ENCODE measurements at places on chromosomes 2 and 18.

GRCh38 chr18:59996370-59996966, 96.7 kb downstream of the PMAIP1 start:
- no peak for DNase-seq

GRCh38 chr2:128631698-128632500, 313.2 kb upstream of the HS6ST1 start:
- no peak for DNase-seq

- no peak for DNase-seq
Measured at GRCh38 chr18:52220062-52220591, 119.9 kb upstream of the DCC start.

DNA sequence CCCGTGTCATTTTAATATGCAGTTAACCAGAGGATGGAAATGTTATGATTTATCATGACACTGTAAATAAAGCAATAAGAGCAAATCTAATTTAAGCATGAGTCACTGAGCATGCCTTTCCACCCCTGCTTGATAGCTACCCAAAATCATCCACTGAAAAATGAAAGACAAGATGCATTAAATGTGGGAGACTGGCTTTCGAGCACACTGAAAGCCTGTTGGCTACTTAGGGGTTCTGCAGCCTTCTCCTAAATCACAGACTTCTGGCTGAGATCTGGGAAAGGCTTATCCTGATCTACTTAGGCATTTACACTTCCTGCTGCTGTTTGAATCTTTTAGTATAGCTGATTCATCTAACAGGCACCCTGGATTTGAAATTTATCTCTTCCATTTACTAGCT, 778.3 kb upstream of the CDH7 start:
- DNase-seq = no peak

GRCh38 chr18:53952700-53953099, 271.8 kb downstream of the MBD2 start:
- DNase-seq = no peak

DNA sequence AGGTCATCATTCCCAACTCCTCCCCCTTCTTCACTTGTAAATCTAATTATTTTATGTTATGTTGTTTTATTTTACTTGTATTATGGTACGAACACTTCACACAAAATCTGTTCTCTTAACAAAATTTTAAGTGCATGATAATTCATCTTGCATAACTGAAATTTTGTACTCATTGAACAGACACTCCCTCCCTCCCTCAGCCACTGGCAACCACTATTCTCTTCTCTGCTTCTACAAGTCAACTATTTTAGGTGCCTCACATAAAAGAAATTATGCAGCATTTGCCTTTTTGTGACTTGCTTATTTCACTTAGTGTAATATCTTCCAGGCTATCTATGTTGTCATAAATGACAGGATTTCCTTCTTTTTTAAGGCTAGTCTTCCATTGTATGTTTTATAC, 30.4 kb upstream of the OSBPL6 start:
- DNase-seq = no peak

GRCh38 chr2:120204945-120205670, 18.1 kb downstream of the TMEM185B start:
- DNase-seq = no peak

- no peak for DNase-seq
Measured at GRCh38 chr2:120538691-120539423, 192.9 kb downstream of the INHBB start.

DNA sequence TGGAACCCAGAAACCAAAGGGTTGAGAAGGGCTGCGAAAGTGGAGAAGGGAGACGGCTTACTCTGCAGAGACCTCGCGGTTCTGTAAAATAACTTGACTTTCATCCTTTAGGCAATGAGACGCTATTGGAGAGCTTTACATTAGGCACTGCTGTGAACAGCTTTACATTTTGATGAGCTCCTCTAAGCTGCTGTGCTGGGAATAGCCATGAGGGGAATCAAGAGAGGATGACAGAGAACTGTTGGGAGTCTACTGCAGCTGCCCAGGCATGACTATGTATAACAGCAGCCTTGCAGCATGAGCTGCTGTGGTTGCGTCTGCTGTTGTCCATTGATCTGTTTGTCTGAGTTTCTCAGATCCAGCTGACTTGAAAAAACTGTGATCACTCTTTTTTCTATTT, 310.8 kb upstream of the MAP2 start:
- DNase-seq = no peak

DNA sequence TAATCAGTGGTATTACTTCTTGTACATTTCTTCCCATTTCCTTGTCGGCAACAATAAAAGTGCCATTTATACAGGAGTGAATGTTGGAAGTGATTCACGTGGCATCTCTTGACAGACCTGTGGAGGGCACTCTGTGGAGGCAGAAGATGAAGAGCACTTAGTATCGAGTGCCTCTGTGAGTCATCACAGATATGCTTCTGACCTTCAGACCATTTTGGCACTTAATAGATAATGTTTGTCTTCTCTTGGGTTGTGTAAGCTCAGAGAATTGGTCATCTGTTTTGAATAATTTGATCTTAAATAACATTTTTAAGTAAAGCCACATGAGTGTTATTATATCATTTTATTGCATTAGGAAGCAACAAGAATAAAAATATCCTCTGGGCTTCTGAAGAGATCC, 305.5 kb downstream of the PTPRM start:
- DNase-seq = no peak

- no peak for DNase-seq
Measured at GRCh38 chr2:152395572-152395971, 60.6 kb downstream of the FMNL2 start.

GRCh38 chr2:146267093-146267492, 1577.7 kb upstream of the ACVR2A start:
- DNase-seq = no peak

GRCh38 chr18:2540575-2540974, 30.7 kb downstream of the METTL4 start:
- no peak for DNase-seq

- DNase-seq = no peak
Measured at GRCh38 chr2:37827455-37827854, 97.6 kb upstream of the RMDN2 start.

GRCh38 chr2:43146083-43146482, 80.3 kb downstream of the ZFP36L2 start:
- DNase-seq = no peak

- DNase-seq = no peak
Measured at GRCh38 chr2:86050301-86050700, 55.4 kb downstream of the POLR1A start.

DNA sequence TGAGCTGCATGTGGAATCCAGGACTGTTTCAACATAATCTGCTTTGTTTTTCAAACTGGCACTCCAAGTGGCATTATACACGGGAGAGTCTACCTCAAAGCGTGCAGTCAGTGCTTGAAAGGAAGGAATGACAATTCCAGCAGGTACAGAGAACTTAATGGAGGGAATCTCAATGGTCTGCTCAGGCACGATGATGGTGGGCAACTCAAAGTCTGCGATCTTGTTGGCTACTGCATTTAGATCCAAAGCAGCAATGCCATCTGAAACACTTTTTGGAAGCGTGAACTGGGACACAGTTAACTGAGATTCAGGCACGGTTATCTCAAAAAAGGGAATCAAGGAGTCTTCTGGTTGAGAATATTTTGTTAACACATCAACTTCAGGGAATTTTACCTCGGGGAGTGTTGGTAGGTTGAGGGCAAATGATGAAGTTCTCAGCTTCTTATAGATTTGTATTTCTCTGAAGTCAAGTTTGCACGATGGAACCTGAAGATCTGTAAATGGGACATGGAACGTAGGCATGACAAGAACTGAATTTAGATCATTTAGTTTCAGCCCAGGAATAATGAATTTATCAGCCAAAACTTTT, 38.7 kb downstream of the APOB start:
- DNase-seq = no peak

DNA sequence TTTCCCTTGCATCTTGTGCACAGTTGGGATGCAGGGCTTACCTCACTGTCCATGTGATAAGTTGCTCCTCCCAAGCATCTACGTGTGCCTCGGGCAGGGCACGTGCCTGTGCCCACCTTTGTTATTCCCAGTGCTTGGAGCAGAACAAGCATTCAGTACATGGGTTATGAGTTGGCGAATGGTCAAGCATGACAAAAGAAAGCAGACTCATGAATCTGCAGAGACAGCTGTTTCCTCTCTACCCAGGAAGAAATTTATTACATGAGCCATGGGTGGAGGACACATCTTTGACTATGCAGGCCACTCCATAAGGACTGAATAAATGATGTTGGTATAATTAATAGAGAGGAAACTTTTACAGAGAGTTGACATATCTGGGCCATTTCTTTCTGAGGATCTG, 127.8 kb downstream of the TPGS2 start:
- DNase-seq = no peak

DNA sequence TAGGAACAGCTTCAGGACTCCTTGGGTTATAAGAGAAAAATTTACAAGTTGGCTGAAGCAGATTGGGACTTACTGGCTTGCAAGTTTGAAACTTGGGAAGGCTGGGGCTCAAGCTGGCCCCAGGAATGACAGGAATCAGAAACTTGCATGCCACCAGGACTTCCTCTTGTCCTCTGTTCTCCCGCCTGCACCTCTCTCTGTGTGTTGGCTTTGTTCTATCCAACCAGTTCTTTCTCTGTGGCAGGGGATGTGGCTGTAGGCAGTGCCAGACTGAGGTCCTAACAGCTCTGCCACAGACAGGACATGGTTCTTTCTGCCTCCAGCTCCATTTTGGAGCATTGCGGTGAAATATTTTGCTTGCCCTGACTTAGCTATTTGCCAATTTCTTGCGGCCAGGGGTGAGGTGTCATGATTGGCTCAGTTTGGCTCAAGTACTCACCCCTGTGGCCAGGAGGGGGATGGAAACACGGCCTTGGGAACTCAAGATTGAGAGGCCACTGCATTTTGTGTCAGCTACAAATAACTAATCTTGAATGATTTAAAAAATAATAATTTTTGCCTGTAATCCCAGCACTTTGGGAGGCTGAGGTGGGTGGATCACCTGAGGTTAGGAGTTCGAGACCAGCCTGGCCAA, 48.9 kb downstream of the MEP1B start:
- no peak for DNase-seq

- no peak for DNase-seq
Measured at GRCh38 chr18:57819671-57820460, 16.8 kb upstream of the ATP8B1 start.

DNA sequence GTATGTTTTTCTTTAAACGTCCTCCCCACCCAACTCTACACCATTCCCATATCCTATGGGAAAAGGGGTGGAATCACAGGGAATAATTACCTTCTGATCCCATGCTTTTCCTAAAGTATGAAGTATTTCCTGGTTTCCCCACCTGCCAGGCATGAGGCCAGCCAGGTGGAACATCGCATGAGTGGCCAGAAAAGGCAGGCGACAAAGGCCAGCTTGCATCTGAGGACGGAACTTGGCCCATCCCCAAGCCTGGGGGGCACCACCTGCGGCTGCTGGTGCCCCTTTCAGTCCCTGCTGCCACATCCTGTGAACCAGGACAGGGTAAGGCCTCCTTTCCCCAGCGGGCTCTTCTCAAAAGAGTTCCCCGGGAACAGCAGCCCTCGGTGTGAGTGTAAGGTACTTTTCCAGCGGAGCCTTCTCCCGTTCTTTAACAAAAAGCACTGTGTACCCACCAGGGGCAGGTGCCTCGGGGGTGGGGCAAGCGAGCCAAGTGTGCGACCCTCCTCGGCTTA, 1.2 kb upstream of the ERFE start:
- DNase-seq = no peak

DNA sequence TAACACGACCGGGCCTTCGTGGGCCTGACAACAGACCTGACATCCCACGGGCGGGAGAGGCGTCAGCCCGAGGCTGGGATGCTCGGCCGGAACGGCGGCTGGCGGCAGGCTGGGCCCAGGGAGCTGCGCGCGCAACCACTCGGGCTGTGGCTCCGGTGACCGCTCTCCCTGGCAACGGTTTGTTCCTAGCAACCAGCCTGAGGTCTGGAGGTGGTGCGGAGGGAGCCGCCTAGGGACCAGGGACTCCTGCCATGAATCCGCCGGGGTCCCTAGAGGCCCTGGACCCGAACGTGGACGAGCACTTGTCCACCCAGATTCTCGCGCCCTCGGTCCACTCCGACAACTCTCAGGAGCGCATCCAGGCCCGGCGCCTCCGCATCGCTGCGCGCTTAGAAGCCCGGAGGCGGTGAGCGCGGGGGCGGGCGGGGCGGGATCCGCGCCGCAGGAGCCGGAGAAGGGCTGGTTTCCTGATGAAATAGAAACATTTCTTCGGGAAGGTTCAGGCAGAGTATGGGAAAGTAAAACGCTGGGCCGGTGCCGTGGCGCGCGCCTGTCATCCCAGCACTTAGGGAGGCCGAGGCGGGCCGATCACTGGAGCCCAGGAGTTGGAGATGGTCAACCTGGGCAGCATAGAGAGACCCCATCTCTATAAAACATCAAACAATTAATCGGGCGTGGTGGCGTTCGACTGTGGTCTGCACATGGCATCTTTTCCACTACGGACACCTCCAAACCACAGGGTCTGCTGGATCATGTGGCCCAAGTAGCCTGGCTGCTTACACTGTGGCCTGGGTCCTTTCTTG, at the start of gene DRC1:
Gene DRC1, plus strand, starts transcription at position 182 of the 803 bp plus-strand sequence. Its CDS starts 70 bp downstream, at position 252.
- no peak for DNase-seq

- DNase-seq = no peak
Measured at GRCh38 chr2:127986548-127987079, 41.2 kb downstream of the SAP130 start.

DNA sequence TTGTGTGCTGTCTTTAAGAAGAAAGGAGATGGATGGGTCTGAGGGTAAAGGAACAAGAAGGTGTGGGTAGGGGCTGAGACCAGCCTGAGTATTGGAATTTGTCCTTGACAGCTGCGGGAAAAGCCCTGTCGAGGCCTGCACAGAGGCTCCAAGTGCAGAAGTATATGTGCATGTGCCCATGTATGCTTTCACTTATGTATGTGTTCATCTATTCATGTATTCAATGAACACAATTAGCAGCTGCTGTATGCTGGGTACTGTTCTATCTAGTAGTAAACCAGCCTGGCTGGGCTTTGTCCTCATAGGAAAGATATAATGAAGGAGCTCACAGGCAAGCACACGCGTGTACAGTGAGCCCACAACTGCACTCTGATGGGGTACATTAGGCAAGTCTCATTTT, 181.4 kb downstream of the CALCRL start:
- DNase-seq = no peak

DNA sequence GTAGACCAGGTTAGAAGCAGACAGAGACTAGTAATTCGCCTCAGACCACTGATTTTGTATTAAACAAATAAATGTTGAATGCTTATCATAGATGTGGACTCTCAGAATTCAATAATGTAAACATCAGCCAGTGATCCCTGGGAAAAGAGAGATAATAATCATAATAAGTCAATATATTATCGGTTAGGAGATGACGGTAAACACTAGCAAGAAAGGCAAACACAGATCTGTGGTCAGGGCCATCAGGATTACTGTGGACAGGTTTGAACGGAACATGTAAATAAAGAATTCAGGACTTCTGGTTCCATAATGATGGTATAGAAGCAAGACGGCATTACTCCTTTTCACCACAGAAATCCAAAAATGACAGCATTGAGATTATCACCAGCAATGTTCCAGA, 861.6 kb downstream of the CBLN2 start:
- no peak for DNase-seq

- no peak for DNase-seq
Measured at GRCh38 chr2:19879120-19879519, 22.7 kb downstream of the TTC32 start.

DNA sequence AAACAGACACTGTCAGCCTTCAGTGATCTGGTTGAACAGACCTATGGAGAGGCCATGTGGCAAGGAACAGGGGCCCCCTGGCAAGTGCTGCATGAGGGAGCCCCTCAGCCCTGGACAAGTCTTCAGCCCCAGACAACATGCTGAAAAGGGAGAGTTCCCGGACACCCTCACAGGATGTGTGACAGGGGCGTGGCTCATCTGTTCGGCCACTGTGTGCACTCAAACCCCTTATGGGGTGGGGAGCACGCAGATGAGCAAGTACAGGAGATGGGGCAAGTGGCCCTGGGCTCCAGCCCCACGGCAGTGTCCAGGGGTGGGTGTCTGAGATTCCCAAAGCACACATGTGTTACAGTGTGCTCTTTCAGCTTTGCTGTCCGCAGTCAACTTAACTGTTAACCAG, 35.4 kb upstream of the MPPE1 start:
- no peak for DNase-seq
